Type B pancreatic cell (in vitro differentiated cells): ENCODE measurements at places on chromosomes 3 and 15. TPM values are rescaled to one million over a fixed set of nuclear protein-coding genes. Genes with fewer than 3 reads are reported as not detected.
A peak's percentile ranks its signal among the peaks of the same experiment; 100 is the strongest.

The BUB1B gene
- 21.8 and 69.5 TPM in 2 replicates for total RNA-seq

GRCh38 chr15:51619331-51620035 is 3.1 kb downstream of the DMXL2 start:
- no peaks in the 10 kb centered on the region for H3K27me3 ChIP-seq
- no peaks in the 10 kb centered on the region for H3K36me3 ChIP-seq
- H3K4me1 ChIP-seq: peaks cover 25% of the 10 kb centered on the region
- DNase-seq: no peak

DNA sequence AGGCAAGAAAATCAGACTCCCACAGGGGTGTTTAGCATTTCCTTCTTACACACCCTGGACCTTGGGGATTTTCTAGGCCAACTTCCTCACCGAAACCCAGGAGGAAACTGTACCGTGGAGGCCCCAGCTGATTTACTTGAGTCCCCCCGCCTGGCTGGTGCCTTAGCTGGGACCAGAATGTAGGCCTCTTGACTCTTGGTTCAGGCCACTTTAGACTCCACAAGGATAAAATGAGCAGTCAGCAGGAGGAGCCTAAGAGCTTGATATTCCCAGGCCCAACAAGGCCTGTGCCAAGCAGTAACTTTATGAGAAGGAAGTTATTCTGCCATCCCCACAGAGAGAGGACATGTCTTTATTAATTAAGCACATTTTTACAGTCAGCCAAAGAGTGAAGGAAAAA is 4.6 kb upstream of the APBA2 start:
- no peaks in the 10 kb centered on the region for H3K36me3 ChIP-seq
- H3K27ac ChIP-seq: no peak overlapping the region
- H3K27me3 ChIP-seq: peaks cover 13% of the 10 kb centered on the region
- no peak for DNase-seq
- H3K4me3 ChIP-seq: no peak overlapping the region

GRCh38 chr15:100042558-100042957 is 299.2 kb downstream of the ADAMTS17 start:
- H3K4me1 ChIP-seq: peaks cover 4% of the 10 kb centered on the region
- no peak overlapping the region for H3K4me3 ChIP-seq
- no peak for DNase-seq
- no peaks in the 10 kb centered on the region for H3K27me3 ChIP-seq
- H3K36me3 ChIP-seq: peaks cover 5% of the 10 kb centered on the region
- no peak overlapping the region for H3K27ac ChIP-seq

- H3K36me3 ChIP-seq: peaks cover 14% of the 10 kb centered on the region
- peak overlapping the region; percentile 52 for H3K27ac ChIP-seq
- H3K27me3 ChIP-seq: no peaks in the 10 kb centered on the region
- H3K4me1 ChIP-seq: peaks cover 14% of the 10 kb centered on the region
- no peak for DNase-seq
Observed at GRCh38 chr3:45536316-45536715, 58.2 kb upstream of the LIMD1 start.

DNA sequence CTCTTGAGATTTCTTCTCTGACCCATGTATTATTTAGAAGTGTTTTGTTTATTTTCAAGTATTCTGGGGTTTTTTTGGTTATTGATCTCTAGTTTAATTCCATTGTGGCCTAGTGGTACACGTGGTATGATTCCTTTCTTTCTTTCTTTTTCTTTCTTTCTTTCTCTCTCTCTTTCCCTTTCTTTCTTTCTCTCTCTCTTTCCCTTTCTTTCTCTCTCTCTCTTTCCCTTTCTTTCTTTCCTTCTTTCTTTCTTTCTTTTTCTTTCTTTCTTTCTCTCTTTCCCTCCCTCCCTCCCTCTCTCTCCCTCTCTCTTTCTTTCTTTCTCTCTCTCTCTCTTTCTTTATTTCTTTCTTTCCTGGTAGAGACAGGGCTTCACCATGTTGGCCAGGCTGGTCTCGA is 85.7 kb upstream of the UBE2E1 start:
- peaks cover 6% of the 10 kb centered on the region for H3K4me1 ChIP-seq
- H3K27me3 ChIP-seq: no peaks in the 10 kb centered on the region
- DNase-seq: no peak
- no peaks in the 10 kb centered on the region for H3K36me3 ChIP-seq
- no peak overlapping the region for H3K4me3 ChIP-seq
- no peak overlapping the region for H3K27ac ChIP-seq

- no peak overlapping the region for H3K4me3 ChIP-seq
- H3K36me3 ChIP-seq: no peaks in the 10 kb centered on the region
- H3K27ac ChIP-seq: no peak overlapping the region
- no peak for DNase-seq
Observed at GRCh38 chr3:154931484-154931883, 148.6 kb upstream of the MME start.

- no peaks in the 10 kb centered on the region for H3K27me3 ChIP-seq
- H3K36me3 ChIP-seq: peaks cover 40% of the 10 kb centered on the region
- H3K4me3 ChIP-seq: no peak overlapping the region
Observed at GRCh38 chr15:90437516-90437915, 49.5 kb downstream of the IQGAP1 start.

GRCh38 chr3:45644063-45644790 is 45.0 kb upstream of the SACM1L start:
- H3K4me1 ChIP-seq: peaks cover 35% of the 10 kb centered on the region
- peak overlapping the region; percentile 22 for H3K27ac ChIP-seq
- H3K27me3 ChIP-seq: no peaks in the 10 kb centered on the region
- no peak overlapping the region for H3K4me3 ChIP-seq
- peaks cover 13% of the 10 kb centered on the region for H3K36me3 ChIP-seq

DNA sequence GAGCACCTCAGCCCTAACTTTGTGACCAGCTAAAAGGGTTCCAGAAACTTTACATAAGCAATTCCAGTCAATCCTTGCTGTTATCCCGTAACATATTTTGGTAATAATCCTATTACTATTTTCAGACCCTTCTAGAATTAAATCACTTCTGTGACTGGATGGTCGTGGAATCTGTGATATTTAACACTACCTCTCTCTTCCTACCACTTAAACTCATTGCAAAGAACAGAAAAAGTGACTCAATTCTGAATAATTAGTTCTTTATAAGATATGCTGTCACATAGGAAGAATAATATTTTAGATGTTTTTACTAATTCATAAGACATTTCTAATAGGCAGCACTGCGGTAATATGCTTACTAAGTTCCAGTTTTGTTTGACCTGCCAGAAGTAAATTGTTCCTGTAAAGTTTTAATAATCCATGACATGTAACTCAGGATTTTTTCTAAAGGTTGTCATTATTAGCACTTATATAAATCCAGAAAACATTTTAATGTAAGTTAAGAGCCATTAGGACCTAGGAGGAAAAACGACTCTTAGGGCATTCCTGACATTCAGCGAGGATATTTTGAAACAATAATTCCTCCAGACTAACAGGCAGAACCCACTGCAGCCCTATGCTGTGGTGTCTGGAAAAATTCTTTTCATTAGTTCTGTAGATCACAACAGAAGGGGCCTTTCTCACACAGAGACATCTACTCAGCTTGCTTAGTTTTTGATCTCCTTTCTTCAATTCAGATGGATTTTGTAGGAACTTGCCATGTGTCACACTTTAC is 113.3 kb upstream of the MBNL1 start:
- H3K36me3 ChIP-seq: no peaks in the 10 kb centered on the region
- no peak overlapping the region for H3K27ac ChIP-seq
- no peak overlapping the region for H3K4me3 ChIP-seq
- no peaks in the 10 kb centered on the region for H3K4me1 ChIP-seq
- H3K27me3 ChIP-seq: no peaks in the 10 kb centered on the region
- no peak for DNase-seq

DNA sequence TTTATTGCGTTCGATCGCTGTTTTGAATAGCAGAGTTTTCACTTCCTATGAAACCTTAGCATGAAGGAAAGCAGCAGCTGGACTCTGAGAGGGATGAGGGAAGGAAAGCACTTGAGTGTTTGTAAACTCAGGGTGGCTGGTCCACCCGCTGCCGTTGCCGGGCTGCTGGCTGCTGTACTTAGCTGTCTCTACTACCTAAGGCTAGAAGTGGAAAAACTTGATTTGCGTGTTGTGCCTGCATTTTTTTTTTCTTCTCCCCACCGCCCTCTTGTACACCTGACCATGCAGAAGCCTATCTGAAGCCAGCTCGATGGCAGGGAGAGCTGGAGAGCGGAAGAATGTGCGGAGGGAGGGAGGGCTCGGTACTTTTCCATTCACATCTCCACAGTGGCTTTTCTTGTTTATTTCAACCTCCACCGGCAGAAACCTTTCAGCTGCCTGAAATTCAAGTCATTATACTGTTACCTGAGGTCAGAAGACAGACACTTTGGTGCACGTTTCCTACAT is 4.8 kb upstream of the BCL6 start:
- H3K36me3 ChIP-seq: no peaks in the 10 kb centered on the region
- DNase-seq: no peak
- peak overlapping the region; percentile 100 for H3K27ac ChIP-seq
